A549 treated with ZK216348 at 1 μM for 4 hours (cell line): ENCODE measurements at places on chromosomes 1 and 21. TPM values are rescaled to one million over a fixed set of nuclear protein-coding genes. Genes with fewer than 3 reads are reported as not detected.

The COL8A2 gene
- total RNA-seq: 0.06 to 0.15 TPM (median 0.08 TPM) in 4 of 5 replicates, not detected in the other

The ATAD3C gene
- not detected in 5 replicates for total RNA-seq

The DIO1 gene
- not detected in 5 replicates for total RNA-seq

The HLX gene
- total RNA-seq: 3.9 to 6.2 TPM (median 5.3 TPM) in 5 replicates

The FAM43B gene
- total RNA-seq: 2.3 to 6.5 TPM (median 4.9 TPM) in 5 replicates

The AGMAT gene
- total RNA-seq: 4.5 to 8.1 TPM (median 7.6 TPM) in 5 replicates

The CCDC185 gene
- total RNA-seq: 0.07 to 0.12 TPM in 2 of 5 replicates, not detected in the others

The PLPPR5 gene
- total RNA-seq: not detected in 5 replicates

The CRYAA gene
- not detected in 5 replicates for total RNA-seq
